ENCODE measurements at places on chromosomes 5 and 9.

DNA sequence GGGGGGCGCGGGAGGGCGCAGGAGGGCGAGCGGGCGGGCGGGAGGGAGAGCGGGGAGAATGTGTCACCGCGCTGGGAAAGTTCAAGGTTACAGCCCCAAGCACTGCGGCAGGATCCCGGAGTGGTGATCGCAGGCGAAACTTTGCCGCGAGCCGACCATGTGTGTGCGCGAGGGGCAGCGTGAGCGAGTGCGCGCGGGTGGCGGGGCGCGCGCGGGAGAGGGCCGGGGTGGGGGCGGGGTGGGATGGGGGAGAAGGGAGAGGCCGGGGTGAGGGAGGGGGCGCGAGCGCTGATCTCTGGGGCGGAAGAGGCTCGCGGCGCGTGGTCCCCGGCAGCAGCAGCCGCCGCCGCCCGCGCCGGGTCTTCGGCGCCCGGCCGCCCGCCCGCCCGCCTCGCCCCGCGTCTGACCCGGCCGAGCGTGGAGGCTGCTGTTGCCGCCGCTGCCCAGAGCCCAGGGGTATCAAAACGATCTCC, at the start of gene NFIB:
Gene NFIB, minus strand, starts transcription at position 191 of the 473 bp plus-strand sequence. CDS start 630 bp downstream, outside the sequence.
- DNase-seq: no peak

GRCh38 chr9:98551511-98552286, 157.0 kb downstream of the GABBR2 start:
- DNase-seq: no peak

- no peak for DNase-seq
Measured at GRCh38 chr5:469752-470483, 26.9 kb downstream of the EXOC3 start.

GRCh38 chr9:117737721-117738226, 33.6 kb downstream of the TLR4 start:
- DNase-seq: no peak

Measured in activated T-helper 1 cell treated with anti-CD3 and anti-CD28 coated beads, Interleukin-12 subunit alpha, Interleukin-12 subunit beta, Interleukin-2, Interleukin-4 antibody, amounts not matched to agents 30 ng/mL and 10 ng/mL and 1 ng/mL, durations not matched to agents 14 hours and 24 hours and 36 hours (primary cell).